ENCODE measurements at places on chromosomes 5 and 9. TPM values are rescaled to one million over a fixed set of nuclear protein-coding genes. Genes with fewer than 3 reads are reported as not detected.
A peak's percentile ranks its signal among the peaks of the same experiment; 100 is the strongest.

MED22 gene
- 22.6 TPM for total RNA-seq

CARTPT gene
- not detected for total RNA-seq

UBE2QL1 gene
- total RNA-seq, result not detected

SPATA31E1 gene
- total RNA-seq, result not detected

DNA sequence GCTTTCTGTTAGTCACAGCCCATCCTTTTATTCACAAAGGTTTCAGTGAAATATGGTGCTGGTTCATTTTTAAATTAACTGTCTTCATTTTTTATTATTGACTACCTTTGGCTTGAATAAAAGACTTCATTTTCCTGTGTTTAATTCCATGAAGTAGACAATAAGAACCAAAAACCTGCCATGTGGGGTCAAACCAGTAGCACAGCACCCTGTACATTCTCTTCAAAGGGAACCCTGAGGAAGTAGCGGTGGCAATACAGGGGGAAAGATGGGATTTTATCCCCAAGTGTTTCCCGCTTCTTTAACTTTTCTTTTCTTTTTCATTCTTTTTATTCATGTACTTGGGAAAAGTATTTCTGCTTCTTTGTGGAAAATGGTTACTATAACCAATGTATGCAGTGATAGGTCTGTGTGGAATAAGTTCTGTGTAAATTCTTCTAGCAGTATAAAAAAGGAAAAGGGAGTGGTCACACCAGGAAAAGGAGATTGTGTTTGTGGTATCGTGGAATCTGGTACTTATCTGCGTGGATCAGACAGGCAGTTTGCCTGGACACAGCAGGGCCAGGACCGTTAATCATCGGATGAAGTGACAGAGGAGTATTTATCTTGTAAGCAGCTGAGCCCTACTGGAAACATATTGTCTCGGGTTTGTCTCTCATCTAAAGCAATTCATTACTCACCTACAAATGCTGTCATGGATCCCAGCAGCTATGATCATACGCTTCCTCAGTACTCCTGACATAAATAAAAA lies 94.2 kb downstream of the PPIC start:
- peak; percentile 49 for DNase-seq

GRCh38 chr9:111604054-111604615 lies 4.7 kb upstream of the PTGR1 start:
- no peak for DNase-seq

- DNase-seq, result no peak
These were observed 40.0 kb downstream of the MARCHF6 start for GRCh38 chr5:10393491-10393890.

Data from foreskin keratinocyte (primary cell).